ENCODE measurements at places on chromosomes 6 and 20.

DNA sequence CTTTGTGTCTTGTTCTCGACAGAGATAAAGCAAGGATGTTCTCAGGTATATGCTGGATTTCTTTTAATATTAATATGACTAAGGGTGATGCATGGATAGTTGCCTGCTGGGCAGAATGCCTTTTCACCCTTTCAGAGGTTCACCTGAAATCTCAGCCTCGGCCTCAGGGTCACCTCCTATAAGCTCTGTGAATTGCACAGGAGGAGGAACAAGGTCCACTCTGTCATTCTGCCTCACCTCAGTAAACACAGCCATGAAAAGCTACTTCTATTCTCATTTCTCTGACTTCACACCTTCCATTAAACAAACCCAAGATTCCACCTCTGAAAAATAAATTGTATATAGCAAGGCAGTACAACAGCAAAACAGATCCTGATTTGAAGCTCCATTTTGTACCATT, 38.1 kb upstream of the AIG1 start:
- no peak for DNase-seq

DNA sequence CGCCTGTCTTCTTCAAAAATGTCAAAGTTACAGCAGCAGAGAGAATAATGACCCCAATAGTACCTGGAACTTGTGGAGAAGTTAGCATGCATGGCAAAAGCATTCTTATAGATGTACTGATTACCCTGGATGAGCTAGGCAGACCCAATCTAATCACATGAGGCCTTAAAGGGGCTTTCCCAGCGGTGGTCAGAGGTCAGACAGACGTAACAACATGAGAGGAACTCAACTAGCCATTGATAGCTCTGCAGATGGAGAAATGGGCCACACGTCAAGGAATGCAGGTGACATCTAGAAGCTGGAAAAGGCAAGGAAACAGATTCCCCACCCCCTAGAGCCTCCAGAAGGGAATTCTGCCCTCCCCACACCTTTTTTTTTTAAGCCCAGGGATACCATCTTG, 156.8 kb upstream of the ARID1B start:
- DNase-seq = no peak

DNA sequence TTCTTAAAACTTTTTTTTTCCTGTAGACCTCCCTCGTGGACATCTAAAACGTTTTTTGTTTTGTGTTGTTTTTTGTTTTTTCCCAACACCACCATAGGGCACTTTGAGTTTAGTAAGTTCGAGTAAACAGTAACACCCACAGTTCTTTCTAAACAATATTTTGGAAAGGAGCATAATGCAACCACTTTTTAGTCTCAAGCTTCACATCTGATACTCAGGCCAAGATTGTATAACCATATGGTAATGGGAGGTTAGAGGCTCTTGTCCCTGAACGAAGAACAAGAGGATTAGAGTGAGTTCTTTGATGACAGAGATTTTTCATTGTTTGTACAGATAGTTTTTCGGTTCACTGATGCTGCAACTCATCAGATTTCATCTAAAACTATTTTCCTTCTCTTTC, 144.6 kb downstream of the MTHFD1L start:
- DNase-seq = no peak

DNA sequence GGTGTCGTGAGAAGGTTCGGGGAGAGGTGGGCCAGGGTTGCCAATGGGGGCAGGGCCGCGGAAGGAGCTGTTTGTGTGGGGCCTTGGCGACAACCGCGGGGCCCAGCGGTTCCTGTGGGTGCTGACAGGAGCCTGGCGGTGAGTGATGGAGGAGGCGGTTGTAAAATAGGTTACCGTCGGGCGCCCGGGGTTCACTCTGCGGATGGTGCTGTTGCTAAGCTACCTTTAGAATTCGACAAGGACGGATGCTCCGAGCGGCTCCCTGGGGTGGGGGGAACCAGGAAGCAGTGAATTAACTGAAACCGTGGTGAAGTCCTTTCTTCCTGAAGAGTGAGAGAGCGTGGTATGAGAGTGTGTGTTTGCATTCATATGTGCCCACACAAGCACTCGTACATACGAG, 61.7 kb downstream of the CDH22 start:
- no peak for DNase-seq

DNA sequence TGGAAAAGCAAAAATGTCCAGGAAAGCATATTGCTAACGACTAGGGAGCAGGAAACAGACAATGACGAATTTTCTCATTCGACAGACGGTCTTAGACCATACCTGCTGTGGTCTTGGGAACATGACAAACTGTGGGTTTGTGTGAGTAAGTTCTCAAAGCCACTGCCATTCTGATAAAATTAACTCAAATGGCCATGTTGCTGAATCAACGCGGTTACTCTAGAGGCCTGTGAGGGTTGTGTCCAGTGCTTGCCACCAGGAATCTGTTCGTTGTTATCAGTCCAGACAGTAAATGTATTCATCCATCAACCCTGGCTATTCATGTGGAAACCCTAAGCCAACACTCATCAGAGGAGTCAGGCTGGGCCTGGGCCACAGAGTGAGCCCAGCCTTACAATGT, 124.3 kb downstream of the MYLK4 start:
- no peak for DNase-seq

DNA sequence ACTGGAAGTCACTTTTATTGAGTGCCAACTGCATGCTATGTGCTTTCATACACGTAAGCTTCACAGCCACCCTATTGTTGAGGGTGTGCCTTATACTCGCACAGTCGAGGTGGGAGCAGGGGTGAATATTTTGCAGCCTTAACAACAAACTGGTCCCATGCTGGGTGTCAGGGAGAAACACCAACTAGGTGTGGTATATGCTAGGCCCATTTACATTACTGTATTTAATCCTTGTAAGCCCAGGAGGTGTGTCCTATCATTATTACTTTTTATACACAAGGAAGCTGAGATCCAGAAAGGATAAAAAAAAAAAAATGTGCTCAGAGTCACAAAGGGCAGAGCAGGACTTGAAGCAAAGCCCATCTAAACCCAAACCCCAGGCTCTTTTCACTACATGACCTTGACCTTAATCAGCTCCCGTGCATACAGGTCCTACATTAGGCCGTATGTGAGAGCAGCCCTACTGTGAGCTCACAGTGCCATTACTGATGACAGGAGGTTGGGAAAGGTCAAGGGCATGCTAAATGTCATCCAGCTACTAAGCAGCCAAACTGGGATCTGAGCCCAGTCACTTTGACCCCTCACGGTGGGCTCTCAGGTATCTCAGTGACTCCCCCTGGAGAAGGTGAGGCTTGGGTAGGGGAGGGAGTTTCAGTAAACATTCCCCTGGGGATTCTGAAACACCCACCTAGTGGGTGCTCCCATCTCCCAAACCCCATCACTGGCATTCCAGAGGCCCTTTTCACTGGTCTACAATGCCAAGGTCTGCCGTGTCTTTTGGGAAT, 61.7 kb downstream of the BFSP1 start:
- DNase-seq = no peak

DNA sequence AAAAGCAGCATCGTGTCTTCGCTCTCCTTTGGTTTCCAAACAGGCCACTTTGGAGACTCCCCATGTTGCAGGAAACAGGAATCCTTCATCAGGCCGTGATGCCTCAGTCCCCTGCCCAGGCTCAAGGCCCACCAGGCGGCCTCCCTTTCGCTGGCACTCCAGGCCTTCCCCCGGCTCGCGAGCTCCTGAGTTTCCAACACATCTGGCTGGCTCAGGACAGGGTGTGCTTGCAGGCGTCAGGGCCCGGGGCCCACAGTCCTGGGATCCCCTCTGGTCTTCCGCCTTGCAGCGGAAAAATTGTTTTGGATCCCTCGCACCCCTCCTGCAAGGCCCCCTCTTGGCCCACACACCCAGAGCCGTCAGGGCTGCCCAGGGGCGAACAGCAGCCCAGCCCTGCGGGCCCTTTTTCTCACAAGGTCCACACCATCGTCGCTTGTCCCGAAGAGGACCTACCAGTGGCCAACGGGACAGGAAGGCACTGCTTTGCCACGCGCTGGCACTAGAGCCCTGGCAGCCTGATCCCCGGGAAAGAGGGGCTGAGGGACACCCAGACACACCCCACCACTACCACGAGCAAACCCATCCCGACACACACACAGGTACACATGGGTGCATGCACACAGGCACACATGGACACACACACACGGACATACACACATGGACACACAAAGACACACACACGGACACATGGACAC, 1930.9 kb upstream of the DEFB115 start:
- no peak for DNase-seq

DNA sequence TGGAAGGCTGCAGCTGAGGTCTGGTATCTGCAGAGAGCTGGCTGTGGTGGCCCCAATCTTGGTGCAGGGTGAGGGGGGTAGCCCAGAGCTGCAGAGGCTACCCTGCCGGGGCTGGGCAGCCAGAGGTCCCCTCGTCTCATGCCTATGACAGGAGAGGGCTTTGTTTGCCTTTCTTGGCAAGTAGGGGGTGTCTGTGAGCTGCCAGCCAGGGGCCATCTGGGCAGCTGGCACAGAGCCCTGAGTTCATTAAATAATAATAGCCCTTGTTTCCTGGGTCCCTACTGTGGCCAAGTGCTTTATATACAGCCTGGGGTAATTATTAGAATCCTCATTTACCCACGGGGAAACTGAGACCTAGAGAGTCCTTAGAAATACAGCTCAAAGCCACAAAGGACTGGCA, 66.6 kb downstream of the EZR start:
- DNase-seq = peak; percentile 96

GRCh38 chr20:52817511-52817910, 154.6 kb upstream of the TSHZ2 start:
- DNase-seq = no peak
